ENCODE measurements at places on chromosomes 4 and X. TPM values are rescaled to one million over a fixed set of nuclear protein-coding genes. Genes with fewer than 3 reads are reported as not detected.

DNA sequence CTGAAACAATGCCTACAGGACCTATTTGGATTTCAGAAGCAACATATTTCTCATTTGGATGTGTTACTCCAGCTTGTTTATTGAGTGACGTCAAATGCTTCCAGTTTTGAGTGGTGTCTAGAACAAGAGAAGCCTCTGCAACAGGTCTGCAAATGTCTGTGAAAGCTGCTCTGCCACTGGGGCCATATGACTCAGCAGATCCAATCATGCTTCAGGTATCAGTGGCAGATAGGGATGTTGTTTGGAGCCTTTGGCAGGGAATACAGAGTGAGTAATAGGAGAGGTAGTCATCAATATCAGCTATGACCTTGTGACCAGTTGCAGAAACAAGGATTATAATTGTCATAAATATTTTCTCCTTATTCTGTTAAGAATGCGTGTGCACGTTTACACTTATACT, 141.1 kb upstream of the ZXDA start:
- no peak for DNase-seq

DNA sequence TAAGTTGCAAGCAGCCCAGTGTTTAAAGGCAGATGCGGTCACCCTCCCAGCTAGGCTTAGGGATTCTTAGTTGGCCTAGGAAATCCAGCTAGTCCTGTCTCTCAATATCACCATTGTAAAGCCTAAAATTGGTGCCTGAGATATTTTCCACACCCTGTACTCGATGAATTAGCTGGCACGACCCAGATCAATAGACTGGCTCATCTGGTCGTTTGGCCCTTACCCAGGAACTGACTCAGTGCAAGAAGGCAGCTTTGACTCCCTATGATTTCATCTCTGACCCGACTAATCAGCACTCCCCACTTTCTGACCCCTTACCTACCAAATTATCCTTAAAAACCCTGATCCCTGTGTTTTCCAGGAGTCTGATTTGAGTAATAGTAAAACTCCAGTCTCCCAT, 384.9 kb upstream of the SLC7A11 start:
- no peak for DNase-seq

DNA sequence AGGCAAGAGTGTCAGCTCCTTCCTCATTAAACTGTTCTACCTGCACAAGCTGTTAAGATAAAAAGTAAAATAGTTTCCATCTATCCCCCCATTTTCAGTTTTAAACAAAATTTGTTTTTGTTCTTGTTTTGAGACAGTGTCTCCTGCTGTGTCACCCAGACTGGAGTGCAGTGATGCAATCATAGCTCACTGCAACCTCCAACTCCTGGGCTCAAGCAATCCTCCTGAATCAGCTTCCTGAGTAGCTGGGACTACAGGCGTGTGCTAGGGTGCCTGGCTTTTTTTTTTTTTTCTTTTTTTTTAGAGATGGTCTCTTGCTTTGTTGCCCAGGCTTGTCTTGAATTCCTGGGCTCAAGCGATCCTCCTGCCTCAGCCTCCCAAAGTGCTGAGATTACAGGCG, 105.4 kb downstream of the HS6ST2 start:
- DNase-seq, result no peak

- peak; percentile 49 for DNase-seq
These were observed 32.2 kb downstream of the TBC1D14 start for GRCh38 chr4:6941796-6942195.

DNA sequence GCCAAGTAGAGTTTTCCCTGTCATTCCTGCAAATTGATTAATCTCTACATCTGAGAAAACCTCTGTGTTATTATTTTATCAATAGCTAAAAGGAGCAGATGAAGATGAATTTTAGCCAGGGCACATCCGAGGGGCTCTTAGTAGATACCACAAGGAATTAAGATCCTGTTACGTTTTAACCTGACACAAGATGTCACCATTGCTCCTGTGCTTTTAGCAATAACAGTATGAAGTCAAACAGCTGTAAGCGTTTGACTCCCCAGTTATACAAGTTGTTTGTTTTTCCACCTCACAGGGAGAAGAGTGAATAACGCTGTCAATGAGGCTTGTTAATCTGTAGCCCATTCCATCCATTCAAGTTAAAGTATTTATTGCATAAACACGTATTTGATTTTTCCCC, 76.0 kb upstream of the AP1S2 start:
- DNase-seq, result no peak

- DNase-seq, result no peak
These were observed 291.1 kb downstream of the KLHL4 start for GRCh38 chrX:87808576-87809243.

DNA sequence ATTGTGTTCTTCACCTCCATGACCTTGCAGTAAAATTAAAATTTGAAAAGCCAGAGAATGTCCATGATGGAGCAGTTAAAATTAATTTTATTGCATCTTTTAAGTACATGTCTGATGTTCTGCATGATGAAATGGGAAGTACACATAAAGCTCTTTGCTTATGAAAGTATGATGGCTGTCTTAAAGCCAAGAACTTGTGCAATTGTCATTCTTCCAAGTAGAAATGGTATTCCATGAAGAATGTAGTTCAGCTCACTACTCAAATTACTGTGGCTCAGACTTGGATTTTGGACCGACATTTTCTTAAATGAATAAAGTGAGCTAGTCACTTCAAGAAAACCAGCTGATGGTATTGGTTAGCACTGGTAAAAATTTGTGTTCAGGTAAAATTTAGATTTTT, 161.7 kb upstream of the CXCL13 start:
- DNase-seq, result no peak

GRCh38 chr4:99712099-99712498, 54.5 kb upstream of the C4orf54 start:
- DNase-seq, result no peak

DNA sequence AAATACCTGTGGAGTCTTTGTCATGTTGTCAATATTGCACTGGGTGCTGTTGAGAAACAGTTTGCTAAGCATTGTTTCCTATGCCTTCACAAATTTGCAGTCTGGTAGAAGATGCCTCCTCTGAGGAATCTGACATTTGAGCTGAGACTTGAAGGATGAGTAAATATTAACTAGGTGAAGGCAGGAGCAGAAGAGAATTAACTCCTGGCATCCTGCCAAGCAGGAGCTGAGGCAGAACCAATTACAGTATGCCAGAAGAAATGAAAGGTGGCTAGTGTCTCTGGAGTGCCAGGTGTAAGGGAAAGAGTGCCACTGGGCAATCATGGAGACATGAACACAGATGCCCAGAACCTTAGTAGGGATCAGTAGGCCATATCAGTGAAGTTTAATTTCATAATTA, 1778.2 kb upstream of the PCDH10 start:
- no peak for DNase-seq

DNA sequence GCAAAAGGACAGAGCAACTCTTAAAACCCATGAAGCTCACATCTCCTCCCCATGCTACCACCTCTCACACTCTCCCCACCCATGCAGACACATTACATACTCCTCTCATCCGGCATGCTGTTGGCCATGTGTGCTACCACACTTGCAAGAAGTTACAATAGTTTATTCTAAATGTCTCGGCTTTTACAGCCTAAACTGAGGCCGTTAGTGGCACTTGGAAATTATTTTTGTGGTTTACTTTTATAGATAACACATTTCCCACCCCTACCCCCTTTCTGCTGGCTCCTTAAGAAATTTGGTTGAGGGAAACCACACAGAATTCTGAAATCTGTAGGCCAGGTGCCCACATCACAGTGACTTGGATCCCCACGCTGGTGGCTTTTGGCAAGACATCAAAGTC, 141.1 kb upstream of the HHIP start:
- DNase-seq, result no peak

DNA sequence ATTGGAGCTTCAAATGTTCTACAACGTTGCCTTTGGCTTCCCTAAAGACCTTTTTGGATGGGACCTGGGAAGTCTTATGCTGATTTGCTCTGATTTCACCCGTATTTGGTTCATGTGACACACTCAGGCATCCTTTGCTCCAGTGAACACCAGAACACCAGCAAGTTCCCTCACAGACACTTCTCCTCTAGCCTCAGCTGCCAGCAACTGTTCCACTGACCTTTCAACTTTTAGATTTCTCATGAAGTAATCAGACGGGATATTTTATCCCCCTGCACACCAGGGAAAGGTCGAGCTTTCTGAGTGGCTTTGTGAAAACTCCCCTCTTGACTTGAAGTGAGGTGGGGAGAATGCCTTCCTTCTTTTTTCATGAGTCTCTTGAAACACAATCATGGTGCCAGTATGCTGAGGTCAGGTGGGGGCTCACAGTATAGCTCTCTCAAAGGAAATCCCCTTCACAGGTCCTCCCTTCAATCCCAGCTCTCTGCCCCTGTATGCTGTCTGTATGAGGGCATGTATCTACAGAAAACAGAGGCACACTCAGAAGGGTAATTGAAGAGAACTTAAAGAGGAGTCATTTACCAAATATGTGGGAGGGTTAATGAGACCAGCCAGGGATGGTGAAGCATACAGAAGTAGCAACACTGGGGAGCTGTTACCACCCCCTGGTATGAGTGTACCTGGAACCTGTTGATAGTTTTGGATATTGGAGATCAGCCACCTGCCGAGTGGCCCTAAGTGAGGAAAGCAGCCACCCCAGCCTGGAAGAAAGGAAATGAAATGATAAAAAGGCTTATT, 62.7 kb downstream of the FGFBP1 start:
- no peak for DNase-seq

VCX2 gene
- total RNA-seq, result not detected

SSX3 gene
- total RNA-seq, result not detected

STAP1 gene
- 9.6 TPM for total RNA-seq

RBM46 gene
- total RNA-seq, result not detected

DAPP1 gene
- total RNA-seq, result 23.4 TPM

PRMT9 gene
- 6.5 TPM for total RNA-seq

XAGE2 gene
- not detected for total RNA-seq

Data from natural killer cell treated with Interleukin-12 subunit alpha and Interleukin-12 subunit beta and Interleukin-15 and Interleukin-18, amount 100 ng/mL, for 72 hours (primary cell).